ENCODE measurements at places on chromosomes 3 and 15. TPM values are rescaled to one million over a fixed set of nuclear protein-coding genes. Genes with fewer than 3 reads are reported as not detected.

- peaks cover 12% of the 10 kb centered on the region for H3K27me3 ChIP-seq
- H3K27ac ChIP-seq, result no peak overlapping the region
- no peak for DNase-seq
- peaks cover 2% of the 10 kb centered on the region for H3K4me1 ChIP-seq
Measured at GRCh38 chr3:180036092-180036670, 556 bp downstream of the PEX5L start.

DNA sequence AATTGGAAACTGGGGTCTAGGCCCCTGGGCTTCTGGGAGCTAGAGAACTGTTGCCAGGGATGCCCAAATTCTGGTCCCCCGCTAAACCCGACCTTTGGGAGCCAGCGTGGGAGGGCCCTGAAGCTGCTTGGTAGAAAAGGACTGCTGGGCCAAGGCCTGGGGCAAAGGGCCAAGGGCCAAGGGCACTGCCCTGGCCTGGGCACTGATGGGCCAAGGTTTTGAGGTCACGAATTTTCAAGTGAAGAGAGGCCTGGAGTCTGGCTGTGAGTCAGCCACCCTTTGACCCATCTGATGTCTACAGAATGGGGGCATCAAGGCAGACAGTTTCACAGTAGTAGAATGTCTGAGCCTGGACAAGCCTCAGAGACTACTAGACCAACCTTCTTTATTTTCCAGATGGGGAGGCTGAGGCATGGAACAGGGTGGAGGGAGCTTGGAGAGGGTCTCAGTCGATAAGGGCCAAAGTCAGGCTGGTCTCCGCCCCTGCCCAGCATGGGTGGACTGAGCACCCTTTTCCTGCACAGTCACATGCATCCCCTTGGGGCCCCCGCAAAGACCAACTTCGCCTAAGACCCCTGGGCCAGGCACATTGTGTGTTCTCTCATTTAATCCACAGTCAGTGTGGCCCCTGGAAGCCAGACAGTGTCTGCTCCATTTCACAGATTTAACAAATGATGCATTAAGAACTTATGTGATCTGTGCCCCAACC is 66.3 kb downstream of the ATP2B2 start:
- no peaks in the 10 kb centered on the region for H3K36me3 ChIP-seq
- no peak for DNase-seq
- no peak overlapping the region for H3K27ac ChIP-seq

GRCh38 chr3:65168547-65168946 is 480.7 kb upstream of the ADAMTS9 start:
- no peak overlapping the region for H3K4me3 ChIP-seq
- no peaks in the 10 kb centered on the region for H3K36me3 ChIP-seq
- no peak for DNase-seq

DNA sequence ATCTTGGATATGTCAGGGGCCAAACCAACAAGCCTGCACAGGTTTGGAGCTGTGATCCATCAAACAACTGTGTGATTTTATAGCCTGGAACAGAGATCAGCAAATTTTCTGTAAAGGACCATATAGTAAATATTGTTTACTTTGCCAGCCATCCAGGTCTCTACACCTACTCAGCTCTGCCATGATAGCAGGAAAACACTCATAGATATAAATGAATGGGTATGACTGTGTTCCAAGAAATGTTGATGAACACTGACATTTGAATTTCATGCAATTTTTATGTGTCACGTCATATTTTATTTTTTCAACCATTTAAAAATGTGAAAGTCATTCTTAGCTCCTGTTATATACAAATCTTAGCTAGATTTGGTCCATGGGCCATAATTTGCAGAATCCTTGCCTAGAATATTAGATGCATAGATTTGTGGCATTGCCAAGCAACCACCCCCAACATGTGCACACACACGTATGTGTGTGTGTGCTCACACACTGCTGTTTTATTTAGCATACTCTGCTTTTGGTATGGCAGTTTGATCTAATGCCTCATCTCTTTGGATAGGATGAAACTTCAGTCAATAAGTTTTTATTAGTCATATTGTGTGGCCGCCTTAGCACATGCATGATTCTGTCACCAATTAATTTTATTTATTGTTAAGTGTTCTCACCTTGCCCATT is 6.4 kb downstream of the ATXN7 start:
- H3K4me1 ChIP-seq, result peaks cover 17% of the 10 kb centered on the region
- H3K27me3 ChIP-seq, result no peaks in the 10 kb centered on the region
- no peak for DNase-seq

DNA sequence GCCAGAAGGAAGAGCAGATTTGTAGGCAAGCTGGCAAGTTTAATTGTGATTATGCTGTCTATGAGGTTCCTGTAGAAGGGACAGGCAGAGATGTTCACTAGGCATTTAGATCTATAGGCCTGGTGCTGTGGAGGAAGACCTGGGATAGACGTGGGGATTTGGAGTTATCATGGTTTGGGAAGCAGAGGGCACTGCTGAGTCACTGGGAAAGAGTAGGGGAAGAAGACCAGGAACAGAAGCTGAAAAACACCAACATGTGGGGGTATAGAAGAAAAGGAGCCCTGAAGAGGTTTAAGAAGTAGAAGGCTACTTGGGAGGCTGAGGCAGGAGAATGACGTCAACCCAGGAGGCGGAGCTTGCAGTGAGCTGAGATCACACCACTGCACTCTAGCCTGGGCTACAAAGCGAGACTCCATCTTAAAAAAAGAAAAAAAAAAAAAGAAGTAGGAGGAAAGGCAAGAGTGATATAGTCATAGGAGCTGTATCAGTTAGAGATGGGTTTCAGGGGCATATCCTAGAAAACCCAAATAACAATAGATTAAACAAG is 19.3 kb downstream of the GRK7 start:
- no peaks in the 10 kb centered on the region for H3K4me1 ChIP-seq
- H3K4me3 ChIP-seq, result no peak overlapping the region
- H3K36me3 ChIP-seq, result no peaks in the 10 kb centered on the region
- no peak overlapping the region for H3K27ac ChIP-seq
- DNase-seq, result no peak

GRCh38 chr3:16523778-16524177 is 10.3 kb upstream of the RFTN1 start:
- no peaks in the 10 kb centered on the region for H3K36me3 ChIP-seq
- H3K27ac ChIP-seq, result no peak overlapping the region
- H3K4me3 ChIP-seq, result no peak overlapping the region

DNA sequence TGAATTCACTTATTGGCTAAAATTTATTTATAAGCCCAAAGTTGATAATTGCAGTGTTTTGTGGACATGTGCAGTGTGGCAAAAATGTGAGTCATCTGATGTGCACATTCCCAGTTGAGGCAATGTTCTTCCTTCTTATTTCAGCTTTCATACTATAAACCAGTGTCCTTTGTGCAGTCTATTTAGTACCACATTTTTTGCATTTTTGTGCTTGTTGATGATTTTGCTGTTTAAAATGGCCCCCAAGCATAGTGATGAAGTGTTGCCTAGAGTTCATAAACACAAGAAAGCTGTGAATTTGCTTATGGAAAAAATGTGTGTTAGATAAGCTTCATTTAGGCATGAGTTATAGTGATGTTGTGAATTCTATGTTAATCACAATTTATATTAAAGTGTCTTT is 19.4 kb upstream of the IL20RB start:
- no peak for DNase-seq
- no peaks in the 10 kb centered on the region for H3K36me3 ChIP-seq
- H3K4me3 ChIP-seq, result no peak overlapping the region
- H3K4me1 ChIP-seq, result peaks cover 10% of the 10 kb centered on the region

GRCh38 chr3:62481962-62482361 is 108.6 kb upstream of the FEZF2 start:
- H3K4me3 ChIP-seq, result no peak overlapping the region
- no peak for DNase-seq
- H3K4me1 ChIP-seq, result no peaks in the 10 kb centered on the region
- no peak overlapping the region for H3K27ac ChIP-seq
- no peaks in the 10 kb centered on the region for H3K27me3 ChIP-seq

DNA sequence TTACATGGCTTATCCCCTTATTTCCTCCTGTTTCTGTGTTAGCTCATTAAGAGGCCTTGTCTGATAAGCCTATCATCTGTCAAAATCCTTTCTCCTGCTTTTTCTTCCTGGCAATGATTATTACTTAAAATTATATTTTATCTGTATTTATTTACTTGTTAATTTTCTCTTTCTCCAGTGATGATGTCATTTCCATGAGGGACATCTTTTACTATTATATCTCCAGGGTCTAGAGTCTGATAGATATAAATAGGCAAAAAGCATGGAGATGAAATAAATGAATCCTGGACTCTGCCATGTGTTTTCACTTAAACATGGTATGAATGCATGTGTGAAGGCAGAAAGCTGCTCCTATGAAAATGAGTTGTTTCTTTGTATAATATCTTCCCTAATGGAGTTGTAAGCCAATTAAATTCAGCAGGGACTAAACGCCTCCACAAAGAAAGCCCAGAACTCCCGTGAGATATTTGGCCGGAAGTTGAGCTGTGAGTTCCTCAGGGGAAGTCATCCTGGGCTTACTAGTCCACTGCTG is 375.2 kb downstream of the TUSC7 start:
- no peaks in the 10 kb centered on the region for H3K27me3 ChIP-seq
- no peaks in the 10 kb centered on the region for H3K4me1 ChIP-seq
- H3K27ac ChIP-seq, result no peak overlapping the region
- no peak overlapping the region for H3K4me3 ChIP-seq

DNA sequence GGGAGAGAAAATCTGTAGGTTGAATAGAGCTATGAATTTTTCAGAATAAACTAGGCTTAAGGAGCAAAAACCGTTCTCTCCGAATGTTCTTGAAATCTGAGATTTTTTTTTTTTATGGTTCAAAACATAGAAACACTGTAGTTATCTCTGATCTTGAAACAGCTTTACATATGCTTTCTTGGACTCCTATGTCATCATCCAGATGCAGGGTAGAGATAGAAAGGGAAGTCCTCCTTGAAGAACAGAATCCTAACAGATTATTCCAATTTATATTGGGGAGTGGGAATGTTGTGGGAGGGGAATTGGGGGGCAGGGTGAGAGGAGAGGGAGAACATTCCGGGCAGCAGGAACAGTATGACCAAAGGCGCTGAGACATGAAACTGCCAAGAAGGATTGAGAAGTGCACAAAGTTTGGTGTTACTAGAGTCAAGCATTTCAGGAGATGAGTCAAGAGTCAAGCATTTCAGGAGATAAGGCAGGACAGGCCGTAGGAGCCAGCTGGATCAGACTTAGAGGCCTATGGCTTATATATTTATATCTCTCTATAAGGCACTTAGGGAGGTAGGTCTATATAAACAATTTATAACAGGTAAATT is 21.9 kb upstream of the ST3GAL6 start:
- H3K4me1 ChIP-seq, result peaks cover 6% of the 10 kb centered on the region
- H3K27ac ChIP-seq, result no peak overlapping the region
- no peak overlapping the region for H3K4me3 ChIP-seq

- no peaks in the 10 kb centered on the region for H3K36me3 ChIP-seq
- peaks cover 36% of the 10 kb centered on the region for H3K4me1 ChIP-seq
- no peak for DNase-seq
- no peak overlapping the region for H3K4me3 ChIP-seq
- H3K27ac ChIP-seq, result no peak overlapping the region
Measured at GRCh38 chr15:38263996-38264395, 11.4 kb downstream of the SPRED1 start.

The SAMMSON gene
- total RNA-seq, result 25.3 TPM

- H3K36me3 ChIP-seq, result no peaks in the 10 kb centered on the region
- no peak overlapping the region for H3K4me3 ChIP-seq
- H3K4me1 ChIP-seq, result peaks cover 10% of the 10 kb centered on the region
- DNase-seq, result no peak
Measured at GRCh38 chr15:98772895-98773294, 124.6 kb downstream of the IGF1R start.

The MEIS2 gene
- total RNA-seq, result 46.4 TPM

- DNase-seq, result no peak
- no peak overlapping the region for H3K27ac ChIP-seq
- no peaks in the 10 kb centered on the region for H3K36me3 ChIP-seq
Measured at GRCh38 chr3:144221761-144222160, 250.1 kb downstream of the DIPK2A start.

DNA sequence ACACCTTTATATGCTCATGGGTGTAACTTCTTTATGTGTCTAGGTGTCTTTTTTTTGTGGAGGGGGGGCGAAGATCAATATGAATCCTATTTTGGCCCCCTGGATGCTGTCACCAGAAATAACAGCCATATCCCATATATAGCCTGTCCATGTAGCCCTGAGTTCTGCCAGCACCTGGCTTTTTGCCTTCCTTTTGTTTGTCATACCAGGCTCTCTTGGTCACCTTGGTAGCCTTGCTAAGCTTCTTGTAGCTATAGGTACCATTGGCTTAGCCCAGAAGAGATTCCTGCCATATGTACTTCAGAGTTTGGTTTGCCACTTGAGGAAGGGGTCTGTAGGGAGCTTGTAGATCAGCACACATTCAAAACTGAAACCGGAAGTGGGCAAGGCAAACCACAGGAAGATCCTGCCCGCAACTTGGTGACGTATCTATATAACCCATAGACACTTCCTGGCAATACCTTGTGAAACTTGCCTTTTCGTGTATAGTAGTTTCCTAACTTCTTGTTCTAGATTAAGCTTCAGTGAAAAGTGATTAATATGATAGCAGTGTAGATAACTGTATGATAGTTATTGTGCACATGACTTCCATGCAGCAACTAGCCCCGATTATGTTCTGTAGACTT is 11.9 kb downstream of the RASA2 start:
- no peak overlapping the region for H3K27ac ChIP-seq
- DNase-seq, result no peak
- H3K36me3 ChIP-seq, result no peaks in the 10 kb centered on the region
- no peaks in the 10 kb centered on the region for H3K27me3 ChIP-seq
- peak overlapping the region; percentile 25 for H3K4me3 ChIP-seq

The EBLN2 gene
- 4.7 TPM for total RNA-seq

DNA sequence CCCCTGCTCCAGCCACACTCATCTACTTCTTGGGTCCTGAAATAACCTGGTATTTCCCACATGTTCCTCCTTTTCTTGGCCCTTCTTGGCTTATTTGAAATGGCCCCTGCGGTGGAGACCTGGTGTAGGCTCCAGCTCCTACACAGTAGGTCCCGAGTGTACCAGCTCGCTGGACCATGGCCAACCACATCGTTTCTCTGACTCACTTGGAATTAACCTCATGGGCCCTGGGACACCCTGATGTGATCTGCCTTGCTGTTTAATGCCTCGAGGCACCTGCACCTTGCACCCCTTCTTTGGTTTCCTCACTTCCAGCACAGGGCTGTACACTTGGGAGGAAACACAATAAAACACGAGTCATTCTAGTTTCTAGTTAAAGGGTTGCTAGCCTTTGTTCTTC is 60.3 kb downstream of the FEM1B start:
- H3K4me3 ChIP-seq, result no peak overlapping the region
- peak; percentile 77 for DNase-seq
- peaks cover 98% of the 10 kb centered on the region for H3K4me1 ChIP-seq
- peak overlapping the region; percentile 99 for H3K27ac ChIP-seq
- H3K36me3 ChIP-seq, result peaks cover 8% of the 10 kb centered on the region
- H3K27me3 ChIP-seq, result no peaks in the 10 kb centered on the region

The LPP gene
- 1,568 TPM for total RNA-seq

DNA sequence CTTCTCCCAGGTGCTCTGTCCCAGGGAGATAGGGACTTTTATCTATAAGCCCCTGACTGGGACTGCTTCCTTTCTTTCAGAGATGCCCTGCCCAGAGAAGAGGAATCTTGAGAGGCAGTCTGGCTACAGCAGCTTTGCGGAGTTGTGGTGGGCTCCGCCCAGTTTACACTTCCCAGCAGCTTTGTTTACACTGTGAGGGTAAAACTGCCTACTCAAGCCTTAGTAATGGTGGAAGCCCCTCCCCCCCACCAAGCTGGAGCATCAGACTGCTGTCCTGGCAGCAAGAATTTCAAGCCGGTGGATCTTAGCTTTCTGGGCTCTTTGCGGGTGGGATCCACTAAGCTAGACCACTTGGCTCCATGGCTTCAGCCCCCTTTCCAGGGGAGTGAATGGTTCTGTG is 253.8 kb upstream of the ARL6 start:
- H3K27me3 ChIP-seq, result no peaks in the 10 kb centered on the region
- H3K27ac ChIP-seq, result no peak overlapping the region
- H3K4me3 ChIP-seq, result no peak overlapping the region
- H3K36me3 ChIP-seq, result no peaks in the 10 kb centered on the region
- H3K4me1 ChIP-seq, result no peaks in the 10 kb centered on the region
- DNase-seq, result no peak
